Stimulated activated CD4-positive, alpha-beta T cell treated with anti-CD3 and anti-CD28 coated beads, Interleukin-4, amount 100 ng/mL, for 1 hour (primary cell): ENCODE measurements at places on chromosomes 11 and 22.

- no peak for DNase-seq
Measured at GRCh38 chr11:67491276-67492068, 8.6 kb downstream of the AIP start.

- DNase-seq = no peak
Measured at GRCh38 chr11:105929084-105929955, 92.7 kb downstream of the MSANTD4 start.

GRCh38 chr22:21945453-21946261 lies 7.0 kb downstream of the PPM1F start:
- DNase-seq = no peak

DNA sequence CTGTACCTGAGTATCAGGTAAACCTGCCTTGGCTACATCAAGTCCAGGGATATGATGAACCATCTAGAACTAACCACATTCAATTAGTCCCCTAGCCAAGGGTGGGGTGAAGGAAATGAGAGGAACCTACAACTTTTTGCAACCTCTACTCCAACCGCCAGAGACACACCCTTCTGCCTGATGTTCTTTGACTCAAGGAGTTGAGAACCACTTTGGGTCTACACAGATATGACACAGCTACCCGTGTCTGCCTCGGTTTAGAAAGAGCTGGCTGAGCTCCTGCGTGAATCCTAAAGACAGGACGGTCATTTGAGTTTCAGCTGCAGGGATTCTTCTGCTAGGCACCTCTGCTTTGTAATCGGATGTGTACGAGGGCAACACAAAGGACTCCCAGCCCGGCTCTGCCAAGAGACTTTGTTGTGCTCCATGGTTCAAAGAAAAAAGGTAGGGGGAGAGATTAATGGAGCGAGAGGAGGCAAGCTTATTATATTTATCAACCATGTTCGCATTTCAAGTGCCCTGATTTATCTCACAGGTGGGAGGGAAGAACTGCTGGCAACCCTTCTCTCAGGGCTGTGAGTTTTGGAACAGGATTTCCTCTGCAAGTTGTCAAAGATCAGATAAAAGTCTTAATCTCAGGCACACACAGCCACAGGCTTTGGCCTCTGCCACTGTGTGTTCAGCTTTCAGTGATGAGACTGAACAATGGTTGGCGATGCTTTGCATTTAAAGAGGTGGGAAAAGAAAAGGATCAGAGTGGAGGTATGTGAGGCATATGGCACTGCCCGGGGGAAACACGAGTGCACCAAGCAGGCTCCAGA lies 35.1 kb downstream of the FLI1 start:
- no peak for DNase-seq

GRCh38 chr22:30253205-30253852 lies 6.8 kb upstream of the LIF start:
- no peak for DNase-seq
